ENCODE measurements at places on chromosomes 5 and 9.

DNA sequence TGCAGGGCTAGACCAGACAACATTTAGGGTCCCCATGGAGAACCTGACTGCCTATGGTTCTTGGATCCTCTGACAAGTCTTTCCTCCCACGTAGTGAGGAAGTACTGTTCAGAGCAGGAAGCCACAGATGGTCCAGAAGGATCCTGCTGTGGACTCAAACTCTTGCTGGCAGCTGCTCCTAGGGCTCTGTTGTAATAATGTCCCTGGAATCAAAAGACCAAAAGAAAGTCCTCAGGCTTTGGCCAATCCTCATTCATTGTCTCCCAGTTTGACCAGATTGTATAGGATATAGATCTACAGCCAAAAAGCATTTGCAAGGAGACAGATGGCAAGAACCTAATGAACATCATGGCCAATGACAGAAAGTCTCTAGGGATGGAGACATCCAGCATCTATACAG lies 53.9 kb downstream of the SEMA6A start:
- DNase-seq, result no peak

DNA sequence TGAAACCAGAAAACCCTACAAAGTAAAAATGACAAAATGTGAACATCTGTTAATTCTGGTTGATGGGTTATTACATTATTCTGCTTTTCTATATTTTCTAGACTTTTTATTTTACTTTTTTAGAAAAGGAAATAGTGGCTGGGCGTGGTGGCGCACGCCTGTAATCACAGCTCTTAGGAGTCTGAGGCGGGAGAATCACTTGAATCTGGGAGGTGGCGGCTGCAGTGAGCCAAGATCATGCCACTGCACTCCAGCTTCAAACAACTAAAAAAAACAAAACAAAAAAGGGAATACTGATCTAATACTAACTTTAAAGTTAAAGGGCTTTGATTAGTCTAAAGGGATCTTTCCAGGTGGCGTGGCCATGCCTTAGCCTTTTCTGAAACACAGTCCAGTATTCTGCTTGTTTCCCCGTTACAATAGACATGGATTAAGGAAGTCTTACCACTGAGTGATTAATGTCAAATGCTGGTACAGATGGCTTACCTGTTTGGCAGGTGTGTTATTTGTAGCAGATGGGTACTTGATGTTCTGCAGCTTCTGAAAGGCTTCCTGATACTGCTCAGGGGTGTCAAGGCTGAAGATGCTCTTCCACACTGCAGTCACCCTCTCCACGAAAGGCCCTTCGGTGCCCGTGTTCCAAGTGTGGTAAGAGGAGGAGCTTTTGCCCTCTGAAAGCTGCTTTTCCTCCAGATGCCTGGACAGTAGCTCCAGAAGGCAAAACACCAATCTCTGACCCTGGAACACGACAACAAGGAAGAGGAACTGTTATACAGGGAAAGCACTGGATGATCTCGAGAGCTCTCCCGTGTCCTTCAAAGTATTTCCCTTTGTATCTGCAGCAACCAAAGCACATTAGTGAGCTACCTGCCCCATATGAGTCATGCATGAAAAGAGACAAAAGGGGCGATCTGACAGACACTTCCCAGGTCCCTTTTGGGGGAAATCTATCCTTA lies 37.5 kb downstream of the CNOT8 start:
- no peak for DNase-seq

DNA sequence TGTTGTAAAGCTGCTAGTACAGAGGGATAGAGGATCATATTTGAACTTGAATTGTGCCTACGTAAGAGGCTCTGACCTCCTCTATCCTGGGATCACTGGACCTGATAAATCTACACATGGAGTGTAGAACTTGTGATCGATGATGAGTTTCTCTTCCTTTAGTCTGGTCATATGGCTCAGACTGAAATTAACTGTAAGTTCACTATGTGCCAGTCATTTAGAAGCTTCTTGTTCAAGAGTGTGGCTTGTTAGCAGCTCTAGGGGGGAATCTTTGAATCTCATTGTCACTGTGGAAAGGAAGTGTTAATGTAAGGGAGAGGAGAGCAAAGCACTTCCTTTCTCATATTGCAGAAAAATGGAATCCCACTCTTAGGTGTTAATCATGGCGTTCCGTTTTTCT lies 12.1 kb downstream of the ZBTB34 start:
- DNase-seq, result no peak

- no peak for DNase-seq
These were observed 28.2 kb downstream of the MTRR start for GRCh38 chr5:7897014-7897600.

- no peak for DNase-seq
These were observed 59.9 kb downstream of the EFNA5 start for GRCh38 chr5:107610798-107611197.

DNA sequence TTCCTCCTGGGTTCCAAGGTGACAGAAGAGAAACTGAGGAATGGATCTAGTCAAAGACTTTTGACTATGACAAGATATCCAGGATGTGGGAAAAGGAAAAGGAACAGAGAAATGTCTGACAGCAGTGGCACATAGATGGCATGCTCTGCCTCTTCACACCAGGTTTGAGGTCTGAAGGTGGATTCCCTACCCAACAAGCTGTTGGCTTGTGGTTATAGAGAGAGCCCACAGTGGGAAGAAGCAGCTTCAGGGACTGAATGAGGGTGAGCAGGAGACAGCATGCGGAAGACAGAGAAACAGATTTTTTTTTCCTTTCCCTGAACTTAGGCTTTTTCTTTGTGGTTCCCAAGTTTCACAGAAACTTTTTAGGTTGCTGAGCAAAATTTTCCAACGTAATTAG lies 20.6 kb downstream of the IFNW1 start:
- DNase-seq, result no peak

- DNase-seq, result no peak
These were observed 68.7 kb downstream of the DENND1A start for GRCh38 chr9:123861086-123861755.

- no peak for DNase-seq
These were observed 8.2 kb downstream of the PRRC2B start for GRCh38 chr9:131402073-131402472.

- DNase-seq, result no peak
These were observed 40.2 kb downstream of the RASA1 start for GRCh38 chr5:87307796-87308423.

DNA sequence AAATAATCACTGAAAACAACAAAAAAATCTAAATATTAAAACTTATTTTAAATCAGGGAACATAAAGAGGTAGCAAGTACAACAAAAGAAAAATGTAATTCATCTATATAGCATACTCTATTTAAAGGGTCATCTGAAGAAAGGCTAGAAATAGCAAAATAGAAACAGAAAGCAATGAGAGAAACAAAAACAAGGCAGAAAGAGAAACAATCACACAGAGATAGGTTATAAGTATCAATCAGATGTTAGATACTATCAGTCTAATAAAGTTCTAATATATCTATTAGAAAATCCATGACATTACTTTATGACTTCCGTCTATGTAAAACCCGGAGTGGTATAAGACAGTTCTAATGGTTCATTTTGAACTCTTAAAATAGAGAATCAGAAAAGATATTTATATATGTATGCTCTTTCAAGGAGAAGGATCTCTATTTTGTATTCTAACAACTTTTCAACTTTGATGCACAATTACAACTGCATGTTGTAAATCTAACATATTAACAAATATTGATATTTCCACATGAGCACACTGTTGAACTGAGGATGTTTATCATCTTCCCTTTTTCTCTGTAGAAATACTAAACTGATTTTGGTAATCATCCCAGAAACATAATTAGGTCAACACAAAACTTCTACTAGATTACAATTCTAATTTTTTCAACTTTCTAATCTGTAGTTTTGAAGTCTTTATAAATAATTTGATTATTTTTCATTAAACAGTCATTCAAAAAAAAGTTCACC lies 15.8 kb downstream of the RICTOR start:
- DNase-seq, result no peak

DNA sequence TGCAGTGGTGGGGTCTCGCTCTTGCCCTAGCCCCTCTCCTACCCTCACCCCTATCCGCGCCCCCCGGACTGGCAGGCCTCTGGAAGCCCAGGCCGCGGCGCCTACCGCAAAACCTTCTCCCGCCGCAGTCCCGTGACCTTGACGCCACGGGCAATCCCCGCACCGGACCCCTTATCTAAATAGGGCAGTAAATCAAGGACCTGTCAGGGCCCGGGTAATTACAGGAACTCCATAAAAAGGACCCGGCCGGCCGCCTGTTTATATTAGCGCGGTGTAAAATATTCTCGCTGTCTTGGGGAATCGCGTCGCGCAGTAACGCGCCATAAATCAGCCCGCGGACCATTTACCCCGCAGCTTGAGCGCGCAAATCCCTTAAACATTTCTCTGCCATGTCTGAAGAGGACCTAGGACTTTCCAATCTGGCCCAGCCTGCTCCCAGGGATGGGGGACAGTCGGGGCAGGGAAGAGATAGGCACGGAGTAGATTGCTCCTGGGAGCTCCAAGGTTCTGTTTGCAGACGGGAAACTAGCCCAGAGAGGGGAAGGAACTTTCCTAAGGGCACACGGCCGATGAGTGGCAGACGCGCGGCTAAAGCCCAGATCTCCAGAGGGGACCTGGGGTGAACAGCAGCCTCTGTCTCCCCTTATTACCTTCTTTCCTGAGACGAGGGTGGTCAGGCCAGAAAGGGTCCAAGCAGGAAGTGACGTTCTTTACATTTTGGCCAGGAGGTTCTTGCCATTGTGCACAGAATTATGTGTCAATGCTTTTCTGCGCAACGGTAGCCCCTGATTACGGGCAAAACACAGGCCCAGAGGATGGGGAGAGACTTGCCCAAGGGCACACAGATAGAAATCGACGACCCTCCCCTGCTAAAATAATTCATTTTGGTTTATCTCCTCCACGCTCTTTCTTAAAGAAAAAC lies 4.8 kb upstream of the HAND1 start:
- peak; percentile 32 for DNase-seq
